Chondrocyte (in vitro differentiated cells): ENCODE measurements at places on chromosomes 6 and 20.
A peak's percentile ranks its signal among the peaks of the same experiment; 100 is the strongest.

- H3K27ac ChIP-seq, result no peak overlapping the region
- no peak for DNase-seq
- H3K4me3 ChIP-seq, result no peak overlapping the region
- peaks cover 4% of the 10 kb centered on the region for H3K4me1 ChIP-seq
- H3K27me3 ChIP-seq, result no peaks in the 10 kb centered on the region
- H3K36me3 ChIP-seq, result peaks cover 10% of the 10 kb centered on the region
Observed at GRCh38 chr6:162922563-162923166, 194.9 kb downstream of the PACRG start.

GRCh38 chr6:136744889-136745288 is 47.4 kb downstream of the MAP3K5 start:
- no peak for DNase-seq
- H3K27ac ChIP-seq, result no peak overlapping the region
- no peaks in the 10 kb centered on the region for H3K27me3 ChIP-seq

- no peak overlapping the region for H3K4me3 ChIP-seq
- peaks cover 48% of the 10 kb centered on the region for H3K4me1 ChIP-seq
- DNase-seq, result no peak
Observed at GRCh38 chr6:5672581-5673011, 334.1 kb downstream of the NRN1 start.

GRCh38 chr6:19354181-19354580 is 483.0 kb upstream of the ID4 start:
- no peak overlapping the region for H3K27ac ChIP-seq
- H3K27me3 ChIP-seq, result no peaks in the 10 kb centered on the region
- no peak for DNase-seq
- H3K4me3 ChIP-seq, result no peak overlapping the region
- peaks cover under 1% of the 10 kb centered on the region for H3K4me1 ChIP-seq
- H3K36me3 ChIP-seq, result no peaks in the 10 kb centered on the region

- H3K27ac ChIP-seq, result no peak overlapping the region
- H3K4me1 ChIP-seq, result no peaks in the 10 kb centered on the region
- peaks cover 37% of the 10 kb centered on the region for H3K27me3 ChIP-seq
- no peak overlapping the region for H3K4me3 ChIP-seq
- no peaks in the 10 kb centered on the region for H3K36me3 ChIP-seq
Observed at GRCh38 chr20:40856653-40857052, 167.6 kb upstream of the MAFB start.

DNA sequence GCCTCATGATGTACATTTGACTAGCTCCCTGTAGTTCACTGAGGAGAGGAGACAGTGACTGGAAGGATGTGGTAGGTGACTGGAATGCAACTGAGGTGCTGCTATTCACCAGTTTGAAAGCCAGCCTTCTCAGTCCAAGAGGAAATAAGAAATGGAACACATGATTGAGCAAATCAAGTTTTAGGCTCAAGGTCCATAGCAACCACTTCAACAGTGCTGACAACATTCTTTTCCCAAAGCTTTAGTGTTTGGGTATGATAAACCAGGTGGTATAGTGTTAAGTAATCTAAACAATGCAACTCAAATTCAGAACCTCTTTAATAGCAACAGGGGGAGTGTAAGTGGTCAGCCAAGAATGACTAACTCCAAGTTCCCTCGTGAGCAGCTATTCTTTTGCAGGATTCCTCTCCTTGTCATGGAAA is 9.2 kb downstream of the ZHX3 start:
- peaks cover 35% of the 10 kb centered on the region for H3K4me1 ChIP-seq
- no peaks in the 10 kb centered on the region for H3K36me3 ChIP-seq
- no peak for DNase-seq
- peak overlapping the region; percentile 85 for H3K27ac ChIP-seq
- H3K4me3 ChIP-seq, result no peak overlapping the region

DNA sequence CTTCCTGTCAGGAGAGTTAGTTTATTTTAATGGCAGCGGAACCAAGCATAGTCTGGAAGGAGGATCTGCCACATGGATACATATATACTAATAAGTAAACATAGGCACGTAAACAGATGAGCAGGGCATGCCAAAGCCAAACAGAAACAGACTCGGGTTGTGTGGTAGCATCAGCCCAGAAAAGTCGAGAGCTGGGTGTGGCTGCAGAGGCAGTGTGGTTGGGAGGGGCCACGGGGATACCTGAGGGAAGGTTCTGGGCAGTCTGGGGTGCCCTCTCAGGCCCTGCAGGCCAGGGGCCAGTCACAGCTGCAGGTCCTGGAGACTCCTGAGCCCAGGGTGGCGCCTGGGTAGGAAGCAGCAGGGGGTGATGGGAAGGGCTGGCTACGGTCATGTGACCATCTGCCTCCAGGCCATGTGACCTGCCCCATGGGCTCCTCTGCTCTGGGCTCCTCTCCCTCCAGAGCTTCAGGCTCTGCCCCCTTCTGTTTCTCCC is 42.8 kb upstream of the MRPS10 start:
- no peak overlapping the region for H3K4me3 ChIP-seq
- no peaks in the 10 kb centered on the region for H3K27me3 ChIP-seq
- peaks cover 6% of the 10 kb centered on the region for H3K4me1 ChIP-seq
- no peak overlapping the region for H3K27ac ChIP-seq
- H3K36me3 ChIP-seq, result peaks cover 1% of the 10 kb centered on the region

DNA sequence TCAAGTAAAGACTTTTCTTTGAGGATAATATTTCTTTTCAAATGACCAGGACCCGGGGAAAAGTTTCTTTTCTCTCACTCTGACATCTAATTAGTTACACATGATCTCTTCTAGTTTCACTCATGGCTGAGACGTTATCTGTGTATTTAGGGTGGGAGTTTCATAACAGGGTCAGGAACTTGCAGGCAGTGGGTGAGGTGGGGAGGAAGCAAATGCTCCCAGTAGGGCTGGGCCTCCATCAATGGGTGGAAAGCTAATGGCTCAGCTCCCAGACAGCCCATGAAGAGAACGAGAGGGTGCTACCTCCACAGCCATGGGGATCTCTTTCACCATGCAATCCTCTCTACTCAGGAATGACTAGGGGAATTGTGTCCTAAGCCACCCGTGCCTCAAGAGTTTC is 119.3 kb downstream of the F13A1 start:
- H3K27ac ChIP-seq, result no peak overlapping the region
- no peak for DNase-seq
- peaks cover 9% of the 10 kb centered on the region for H3K27me3 ChIP-seq
- peaks cover 3% of the 10 kb centered on the region for H3K36me3 ChIP-seq

GRCh38 chr6:14134211-14134910 is 16.8 kb downstream of the CD83 start:
- peaks cover 2% of the 10 kb centered on the region for H3K36me3 ChIP-seq
- no peaks in the 10 kb centered on the region for H3K4me1 ChIP-seq
- H3K27me3 ChIP-seq, result no peaks in the 10 kb centered on the region

DNA sequence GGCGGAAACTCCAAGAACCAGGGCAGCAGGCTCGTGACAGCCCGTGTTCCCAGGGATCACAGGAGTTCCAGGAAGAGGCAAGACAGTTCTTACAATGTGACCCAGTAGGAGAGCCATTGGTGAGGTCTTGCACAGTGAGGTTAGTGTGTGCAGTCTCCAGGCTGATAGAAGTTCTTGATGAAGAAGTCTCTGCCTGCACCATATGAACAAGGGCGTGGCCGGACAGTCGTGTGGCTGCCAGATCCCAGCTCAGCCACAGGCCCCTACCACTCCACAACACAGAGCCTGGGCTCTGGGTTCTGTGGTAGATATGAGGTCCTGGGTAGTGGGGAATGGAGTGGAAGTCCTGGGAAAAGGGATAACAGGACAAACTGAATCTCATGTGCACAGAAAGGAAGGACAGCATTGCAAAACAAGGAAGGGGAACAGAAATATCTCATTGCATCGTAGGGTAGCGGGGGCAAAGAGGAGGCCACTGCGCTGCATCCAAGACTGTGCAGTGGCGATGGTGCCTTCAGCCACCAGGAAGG is 65.2 kb downstream of the STX11 start:
- DNase-seq, result no peak
- H3K27me3 ChIP-seq, result no peaks in the 10 kb centered on the region
- no peaks in the 10 kb centered on the region for H3K36me3 ChIP-seq
- H3K4me1 ChIP-seq, result peaks cover 36% of the 10 kb centered on the region

DNA sequence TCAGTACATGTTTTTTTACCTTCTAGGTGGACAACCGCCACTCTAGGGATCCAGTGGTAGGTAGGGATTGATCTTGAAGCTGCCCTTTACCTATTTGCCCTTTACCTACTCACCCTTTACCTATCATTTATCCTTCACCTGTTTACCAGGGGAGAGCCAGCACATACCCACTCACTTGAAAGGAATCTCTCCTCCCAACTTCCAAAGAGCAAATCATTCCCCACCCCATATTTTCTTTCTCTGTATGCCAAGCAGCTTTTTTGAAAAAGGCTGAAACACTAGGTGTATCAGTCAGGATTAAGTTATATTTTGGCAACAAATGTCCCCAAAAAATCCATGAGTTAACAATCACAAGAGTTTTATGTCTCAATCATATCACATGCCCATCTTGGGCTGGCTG is 10.5 kb upstream of the EPM2A start:
- H3K4me3 ChIP-seq, result no peak overlapping the region
- DNase-seq, result no peak
- H3K27me3 ChIP-seq, result no peaks in the 10 kb centered on the region
- no peak overlapping the region for H3K27ac ChIP-seq

DNA sequence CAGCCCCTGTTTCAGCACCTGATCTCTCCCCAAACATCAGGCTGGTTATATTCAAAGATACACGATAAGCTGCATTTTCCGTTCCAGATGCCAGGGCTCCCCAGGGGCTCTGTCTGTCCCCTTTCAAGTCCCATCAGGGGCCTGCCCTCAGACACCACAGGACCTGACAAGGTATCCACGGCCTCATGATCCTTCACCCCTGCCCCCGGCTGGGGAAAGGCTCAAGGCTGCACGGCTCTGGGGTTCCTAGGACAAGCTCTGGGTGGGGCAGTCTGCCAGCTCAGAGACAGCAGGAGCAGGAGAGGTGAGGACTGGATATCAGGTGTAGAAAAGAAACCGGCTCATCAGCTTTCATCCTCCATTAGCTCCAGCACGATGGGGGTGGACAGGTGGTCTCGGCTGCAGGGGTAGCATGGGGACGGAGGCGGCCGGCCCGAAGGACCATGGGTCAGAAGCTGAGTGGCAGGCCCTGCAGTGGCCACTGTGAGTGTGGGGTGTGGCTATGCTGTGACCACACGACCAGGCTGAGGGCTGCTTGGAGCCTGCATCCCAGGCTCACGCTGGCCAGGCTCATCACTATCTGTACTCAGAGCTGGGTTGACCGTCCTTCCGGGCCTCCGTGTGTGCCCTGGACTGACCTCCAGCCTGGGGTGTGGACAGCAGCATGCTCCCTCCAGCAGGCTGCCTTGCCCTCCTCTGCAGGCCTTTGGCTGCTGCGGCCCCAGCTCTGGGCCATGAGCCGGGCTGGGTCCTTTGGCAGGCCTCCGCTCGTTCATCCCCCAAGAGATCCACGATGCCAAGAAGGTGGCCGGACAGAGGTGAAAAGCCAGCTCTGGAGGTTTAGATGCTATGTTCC is 386.2 kb downstream of the THBS2 start:
- H3K4me1 ChIP-seq, result no peaks in the 10 kb centered on the region
- H3K4me3 ChIP-seq, result no peak overlapping the region
- H3K27me3 ChIP-seq, result peaks cover 19% of the 10 kb centered on the region
- H3K36me3 ChIP-seq, result no peaks in the 10 kb centered on the region

GRCh38 chr20:61044499-61044898 is 207.6 kb upstream of the CDH4 start:
- no peak for DNase-seq
- H3K4me1 ChIP-seq, result no peaks in the 10 kb centered on the region
- no peaks in the 10 kb centered on the region for H3K36me3 ChIP-seq
- H3K27ac ChIP-seq, result no peak overlapping the region
- H3K4me3 ChIP-seq, result no peak overlapping the region
- H3K27me3 ChIP-seq, result peaks cover 2% of the 10 kb centered on the region

DNA sequence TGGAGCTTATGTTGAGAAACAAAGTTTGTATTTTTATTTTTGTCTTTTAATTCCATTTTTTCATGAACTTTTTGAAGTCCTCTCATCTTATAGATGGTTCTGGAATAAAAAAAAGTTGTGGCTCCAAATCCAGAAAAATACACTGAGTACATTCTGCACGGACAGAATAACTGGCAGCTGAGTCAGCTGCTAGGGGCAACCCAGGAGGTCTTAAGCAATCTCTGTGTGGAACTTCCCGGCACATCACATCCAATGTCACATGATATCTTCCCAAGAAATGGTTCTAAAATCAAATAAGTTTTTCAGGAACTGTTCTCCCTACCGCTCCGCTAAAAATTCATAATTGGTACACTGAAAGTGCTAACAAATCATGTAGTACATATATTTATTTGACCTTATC is 29.8 kb downstream of the SLC13A3 start:
- no peak for DNase-seq
- H3K36me3 ChIP-seq, result peaks cover 1% of the 10 kb centered on the region
- no peaks in the 10 kb centered on the region for H3K27me3 ChIP-seq
- H3K4me1 ChIP-seq, result peaks cover 17% of the 10 kb centered on the region

- peaks cover 5% of the 10 kb centered on the region for H3K4me1 ChIP-seq
- no peak overlapping the region for H3K27ac ChIP-seq
- H3K27me3 ChIP-seq, result peaks cover 64% of the 10 kb centered on the region
- no peak overlapping the region for H3K4me3 ChIP-seq
Observed at GRCh38 chr20:2559279-2559626, 22.9 kb downstream of the TMC2 start.

- no peak for DNase-seq
- H3K4me1 ChIP-seq, result peaks cover 6% of the 10 kb centered on the region
- H3K27me3 ChIP-seq, result peaks cover 7% of the 10 kb centered on the region
- H3K27ac ChIP-seq, result no peak overlapping the region
Observed at GRCh38 chr20:57428324-57429158, 37.3 kb downstream of the RBM38 start.

- H3K36me3 ChIP-seq, result no peaks in the 10 kb centered on the region
- peaks cover 2% of the 10 kb centered on the region for H3K27me3 ChIP-seq
- H3K4me1 ChIP-seq, result peaks cover 13% of the 10 kb centered on the region
- H3K4me3 ChIP-seq, result no peak overlapping the region
- no peak for DNase-seq
Observed at GRCh38 chr6:15148356-15148946, 97.4 kb upstream of the JARID2 start.

DNA sequence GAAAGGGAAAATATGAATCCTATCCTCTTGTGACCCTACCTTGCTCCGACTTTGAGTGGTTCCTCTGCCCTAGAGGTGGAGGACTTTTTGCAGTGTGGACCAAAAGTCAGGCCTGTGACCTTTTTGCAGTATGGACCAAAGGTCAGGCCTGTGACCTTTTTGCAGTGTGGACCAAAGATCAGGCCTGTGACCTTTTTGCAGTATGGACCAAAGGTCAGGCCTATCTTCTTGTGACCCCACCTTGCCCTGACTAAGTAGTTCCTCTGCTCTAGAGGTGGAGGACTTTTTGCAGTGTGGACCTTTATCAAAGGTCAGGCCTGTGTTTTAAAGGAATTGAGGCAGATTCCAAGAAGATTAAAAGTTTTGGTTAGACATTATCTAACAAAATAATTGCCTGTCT is 10.9 kb upstream of the ERVFRD-1 start:
- DNase-seq, result no peak
- peaks cover 62% of the 10 kb centered on the region for H3K4me1 ChIP-seq
- H3K27ac ChIP-seq, result no peak overlapping the region
- H3K4me3 ChIP-seq, result no peak overlapping the region

GRCh38 chr20:1163653-1164052 is 21.1 kb downstream of the TMEM74B start:
- DNase-seq, result no peak
- H3K4me3 ChIP-seq, result no peak overlapping the region
- H3K4me1 ChIP-seq, result no peaks in the 10 kb centered on the region
- no peak overlapping the region for H3K27ac ChIP-seq
- H3K36me3 ChIP-seq, result peaks cover 53% of the 10 kb centered on the region

GRCh38 chr20:57711826-57712225 is 2.0 kb upstream of the PMEPA1 start:
- H3K27me3 ChIP-seq, result no peaks in the 10 kb centered on the region
- peaks cover 68% of the 10 kb centered on the region for H3K4me1 ChIP-seq
- no peak overlapping the region for H3K4me3 ChIP-seq

GRCh38 chr20:59402681-59403080 is 102.3 kb downstream of the EDN3 start:
- peaks cover 31% of the 10 kb centered on the region for H3K27me3 ChIP-seq
- DNase-seq, result no peak
- no peak overlapping the region for H3K4me3 ChIP-seq
- H3K36me3 ChIP-seq, result no peaks in the 10 kb centered on the region
- peaks cover 5% of the 10 kb centered on the region for H3K4me1 ChIP-seq
